ENCODE measurements at places on chromosomes 2 and 18.

- no peak for DNase-seq
These were observed 22.4 kb downstream of the USP40 start for GRCh38 chr2:233544200-233544610.

- DNase-seq = no peak
These were observed 25.8 kb downstream of the ITGB6 start for GRCh38 chr2:160174322-160174721.

DNA sequence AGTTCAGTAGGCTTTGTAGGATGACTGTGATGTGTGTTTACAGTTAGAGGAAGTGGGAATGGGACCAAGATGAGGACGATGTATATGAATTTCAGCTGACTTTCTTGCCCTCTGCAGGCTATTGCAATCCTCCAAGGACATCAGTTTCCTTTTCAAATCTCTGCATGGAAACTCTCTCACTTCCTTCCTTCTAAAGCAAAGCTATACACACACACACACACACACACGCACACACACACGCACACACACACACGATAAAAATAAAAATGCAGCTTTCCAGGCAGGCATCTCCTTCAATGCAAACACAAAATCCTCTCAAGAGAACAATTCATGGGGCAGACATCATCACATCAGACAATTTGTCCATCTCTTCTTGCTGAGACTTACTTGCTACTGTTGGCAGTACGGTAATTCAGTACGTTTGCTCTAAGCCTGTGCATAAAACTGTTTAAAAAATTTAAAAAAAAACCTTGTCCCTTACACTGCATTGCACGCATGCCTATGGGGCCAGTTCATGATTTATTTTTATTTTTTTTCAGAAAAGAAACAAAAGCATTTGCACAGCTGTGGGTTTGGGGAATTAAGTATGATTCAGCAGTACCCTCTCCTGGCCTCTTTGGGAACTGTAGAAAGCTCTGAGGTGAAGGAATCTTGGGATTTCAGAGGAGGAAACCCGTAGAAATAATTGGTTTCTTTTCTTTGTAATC is 27.1 kb upstream of the ICOS start:
- DNase-seq = peak; percentile 71

GRCh38 chr2:9215680-9216079 is 9.1 kb downstream of the ASAP2 start:
- DNase-seq = no peak

DNA sequence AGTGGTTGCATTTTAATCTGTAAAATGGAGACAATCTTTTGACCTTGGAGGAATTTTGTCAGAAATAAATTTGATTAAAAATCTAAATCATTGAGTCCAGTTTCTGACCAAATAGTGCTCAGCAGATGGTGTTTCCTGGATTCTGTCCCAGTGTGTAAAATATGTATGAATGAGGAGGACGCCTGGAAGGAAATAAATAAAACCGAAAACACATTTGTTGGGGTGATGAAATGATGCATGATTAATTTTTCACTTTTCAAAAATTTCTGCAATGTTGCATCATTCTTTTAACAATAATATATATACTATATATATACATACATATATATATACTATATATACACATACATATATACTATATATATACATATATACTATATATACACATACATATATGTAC is 261.1 kb upstream of the TRIB2 start:
- DNase-seq = no peak

DNA sequence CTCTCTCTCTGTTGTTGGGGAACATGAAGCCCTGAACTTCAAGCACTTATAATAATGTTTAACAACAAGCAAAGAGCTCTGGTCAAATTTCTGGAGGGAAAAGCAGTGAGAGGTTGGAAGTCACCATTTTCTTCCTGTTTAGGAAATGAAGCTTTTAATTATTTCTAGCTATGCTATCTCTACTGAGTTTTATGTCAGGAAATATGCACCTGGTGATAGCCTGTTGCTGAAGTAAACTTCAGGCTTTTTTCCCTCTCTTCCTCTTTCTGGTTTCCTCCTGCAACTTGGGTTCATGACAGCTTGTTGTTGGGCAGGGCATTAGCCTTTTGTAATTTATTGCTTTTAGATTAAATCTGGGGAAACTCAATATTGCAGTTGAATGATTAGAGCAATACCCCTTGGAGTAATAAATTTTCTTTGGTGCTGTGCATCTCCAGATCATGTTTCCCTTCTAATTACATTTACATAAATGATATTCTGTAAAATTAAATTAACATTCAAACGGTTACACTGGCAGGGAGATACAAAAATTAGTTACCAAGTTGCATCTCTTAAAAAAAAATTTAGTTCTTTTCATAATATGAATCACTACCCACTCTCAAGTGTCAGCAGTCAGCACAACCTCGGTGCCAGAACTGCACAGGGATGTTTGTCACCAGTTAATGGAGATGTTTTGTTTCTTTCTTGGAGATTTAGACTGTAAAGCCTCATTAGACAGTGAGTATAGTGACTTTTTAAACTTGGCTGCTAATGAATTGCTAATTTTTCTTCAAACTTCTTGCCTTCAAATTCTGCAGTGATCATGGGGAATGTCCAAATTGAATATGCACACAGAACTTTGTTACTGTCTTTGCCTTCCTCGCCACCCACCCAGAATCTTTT is 466.6 kb upstream of the ETAA1 start:
- DNase-seq = no peak

GRCh38 chr2:241506793-241507429 is 1.5 kb downstream of the STK25 start:
- no peak for DNase-seq

DNA sequence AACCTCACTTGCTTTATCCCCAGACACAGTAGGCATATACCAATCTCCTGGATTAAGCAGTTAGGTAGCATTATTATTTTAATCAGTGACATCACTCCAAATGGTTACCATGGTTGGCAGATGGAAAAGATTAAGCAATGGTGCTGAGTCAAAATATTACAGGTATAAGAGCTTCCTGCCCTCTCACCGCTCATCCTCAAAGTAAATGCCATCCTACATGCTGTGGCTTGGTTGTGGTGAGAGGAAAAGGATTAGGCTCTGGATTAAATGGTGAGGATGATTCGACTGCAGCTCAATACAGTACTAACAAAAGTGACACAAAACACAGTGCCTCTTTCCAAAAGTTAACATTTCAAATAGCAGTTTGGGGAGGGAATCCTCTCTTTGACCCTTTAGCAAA is 108.9 kb upstream of the ACAA2 start:
- DNase-seq = no peak

GRCh38 chr2:238233625-238234024 is 6.2 kb downstream of the HES6 start:
- no peak for DNase-seq
